Karpas-422 (cell line): ENCODE measurements at places on chromosomes 4 and X. TPM values are rescaled to one million over a fixed set of nuclear protein-coding genes. Genes with fewer than 3 reads are reported as not detected.
A peak's percentile ranks its signal among the peaks of the same experiment; 100 is the strongest.

Gene MRPL1
- 12.6 and 13.5 TPM in 2 replicates for total RNA-seq

- DNase-seq = peak; percentile 77
Measured at GRCh38 chrX:2627272-2627867, 63.7 kb upstream of the CD99 start.

DNA sequence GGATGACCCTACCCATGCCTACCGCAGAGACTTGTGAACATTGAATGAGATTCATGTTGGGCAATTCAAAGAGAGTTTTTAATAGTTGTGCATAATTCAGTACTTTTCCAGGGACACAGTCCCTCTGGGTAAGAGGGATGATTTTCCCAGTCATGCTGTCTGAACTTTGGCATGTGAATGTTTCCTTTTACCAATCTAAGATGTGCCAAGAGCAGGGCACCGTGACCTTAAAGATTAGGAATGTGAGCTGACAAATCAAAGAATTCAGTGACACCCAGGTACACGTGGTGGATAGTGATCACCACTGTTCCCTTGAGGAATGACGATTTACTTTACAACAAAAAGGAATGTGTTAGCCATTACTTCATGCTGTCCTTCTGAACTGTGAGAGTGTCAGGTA is 515.6 kb downstream of the PPARGC1A start:
- DNase-seq = no peak

- no peak for DNase-seq
Measured at GRCh38 chrX:13101441-13102139, 57.2 kb upstream of the FAM9C start.

- no peak for DNase-seq
Measured at GRCh38 chr4:167100120-167100519, 134.2 kb downstream of the SPOCK3 start.

Gene ADH1B
- total RNA-seq = not detected in 2 replicates

GRCh38 chr4:118866442-118866841 is 22.2 kb upstream of the SYNPO2 start:
- no peak for DNase-seq

GRCh38 chrX:151240237-151240636 is 63.9 kb downstream of the GPR50 start:
- DNase-seq = no peak

- DNase-seq = no peak
Measured at GRCh38 chrX:153764786-153765137, 713 bp downstream of the PLXNB3 start.

Gene NDNF
- not detected in 2 replicates for total RNA-seq

Gene IL21
- total RNA-seq = not detected in 2 replicates

Gene BEX4
- total RNA-seq = not detected in 2 replicates

- no peak for DNase-seq
Measured at GRCh38 chr4:79431839-79432238, 23.8 kb upstream of the GK2 start.

- no peak for DNase-seq
Measured at GRCh38 chr4:112075906-112076305, 69.3 kb upstream of the FAM241A start.

Gene MAGEB6B
- total RNA-seq = not detected in 2 replicates

DNA sequence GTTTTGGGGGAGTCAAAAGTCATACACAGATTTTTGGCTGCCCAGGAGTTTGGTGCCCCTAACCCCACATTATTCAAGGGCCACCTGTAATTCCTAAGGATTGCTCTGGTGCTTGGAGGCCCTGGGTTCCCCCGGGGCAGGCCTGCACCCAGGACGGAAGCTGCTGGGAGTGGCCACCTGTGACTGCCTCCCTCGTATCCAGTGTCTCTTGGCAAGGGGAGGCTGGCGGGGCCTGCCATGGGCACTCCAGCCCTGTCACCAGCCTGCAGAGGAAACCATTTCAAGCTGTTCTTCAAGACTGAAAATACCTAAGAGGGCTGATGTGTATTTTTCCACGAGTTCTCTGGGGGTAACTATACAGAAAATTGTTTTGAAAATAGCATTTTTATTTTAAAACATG is 24.5 kb upstream of the GPR78 start:
- no peak for DNase-seq

GRCh38 chr4:170750519-170750918 is 660.8 kb upstream of the AADAT start:
- DNase-seq = no peak

DNA sequence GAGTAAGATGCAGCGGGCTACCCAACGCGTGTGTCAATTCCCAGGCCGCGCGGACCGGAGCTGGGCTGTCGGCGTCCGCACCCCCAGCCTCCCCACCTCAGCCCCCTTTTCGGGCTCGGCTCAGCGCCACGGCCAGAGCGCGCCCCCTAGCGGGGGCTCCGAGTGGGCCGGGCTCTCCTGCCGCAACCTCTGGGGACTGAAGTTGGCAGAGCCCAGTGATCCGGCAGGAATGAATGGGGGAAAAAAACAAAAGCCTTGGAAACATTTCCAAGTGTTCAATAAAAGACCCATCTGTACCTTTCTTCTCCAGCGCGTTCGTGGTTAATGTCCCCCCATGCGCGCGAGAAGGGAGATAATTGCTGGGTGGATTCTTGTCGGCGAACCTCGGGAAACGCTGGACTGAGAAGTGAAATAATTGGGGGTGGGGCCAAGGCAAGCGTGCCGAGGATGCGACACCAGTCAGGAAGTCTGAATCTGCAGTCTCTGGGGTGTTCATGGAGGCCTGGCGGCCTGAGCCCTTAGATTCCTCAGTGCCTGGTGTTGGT is 5.2 kb upstream of the ARX start:
- peak; percentile 66 for DNase-seq

GRCh38 chr4:179195887-179196286 is 1753.7 kb upstream of the AGA start:
- DNase-seq = no peak

GRCh38 chrX:148466292-148466691 is 34.1 kb upstream of the AFF2 start:
- DNase-seq = no peak

Gene TRIM61
- total RNA-seq = 6.9 and 8.4 TPM in 2 replicates

GRCh38 chr4:6225469-6225868 is 25.1 kb upstream of the JAKMIP1 start:
- peak; percentile 75 for DNase-seq

DNA sequence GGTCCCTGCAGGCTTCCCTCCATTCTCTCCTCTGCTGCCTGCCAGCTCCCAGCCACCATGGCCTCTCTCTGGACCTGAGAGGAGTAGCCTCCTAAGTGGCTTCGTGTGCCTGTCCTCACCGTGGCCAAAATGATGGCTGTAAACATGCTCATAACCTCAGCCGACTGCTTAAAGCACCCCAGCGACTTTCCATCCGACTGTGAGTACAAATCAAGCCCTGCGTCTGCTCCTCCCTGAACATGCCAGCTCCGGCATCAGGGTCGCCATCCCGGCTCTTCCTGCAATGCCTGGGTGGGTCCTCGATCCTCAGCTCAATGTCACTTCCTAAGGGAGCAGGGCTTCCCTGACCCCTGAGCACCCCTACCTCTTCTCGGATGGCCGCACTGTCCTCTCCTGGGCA is 3.3 kb upstream of the SORCS2 start:
- no peak for DNase-seq

Gene ENPEP
- not detected in 2 replicates for total RNA-seq

Gene SH3TC1
- total RNA-seq = 1.7 and 6.9 TPM in 2 replicates

- peak; percentile 10 for DNase-seq
Measured at GRCh38 chrX:3950373-3950772, 236.9 kb upstream of the PRKX start.

Gene HS3ST1
- total RNA-seq = not detected in 2 replicates

DNA sequence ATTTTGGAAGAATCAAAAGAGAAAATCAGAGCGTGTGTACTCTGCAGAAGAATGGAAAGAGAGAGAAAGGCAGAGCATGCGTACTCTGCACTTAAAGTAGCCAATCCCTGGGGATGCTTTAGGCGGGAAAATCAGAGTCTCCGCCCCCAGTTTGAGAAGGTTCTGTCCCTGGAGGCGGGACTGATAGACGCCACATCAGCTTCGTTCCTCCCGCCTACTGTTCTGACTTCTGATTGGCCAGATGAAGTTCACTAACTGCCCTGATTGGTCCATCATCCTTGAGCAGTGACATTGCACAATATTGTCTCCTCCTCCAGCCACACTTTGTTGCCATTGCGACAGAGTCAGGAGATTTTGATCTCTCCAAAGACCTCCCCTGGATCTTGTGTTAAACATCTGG is 23.8 kb downstream of the SSX1 start:
- DNase-seq = peak; percentile 62

- peak; percentile 54 for DNase-seq
Measured at GRCh38 chr4:139552517-139553307, 3.3 kb downstream of the SETD7 start.

GRCh38 chrX:69232945-69233344 is 67.7 kb upstream of the PJA1 start:
- no peak for DNase-seq

DNA sequence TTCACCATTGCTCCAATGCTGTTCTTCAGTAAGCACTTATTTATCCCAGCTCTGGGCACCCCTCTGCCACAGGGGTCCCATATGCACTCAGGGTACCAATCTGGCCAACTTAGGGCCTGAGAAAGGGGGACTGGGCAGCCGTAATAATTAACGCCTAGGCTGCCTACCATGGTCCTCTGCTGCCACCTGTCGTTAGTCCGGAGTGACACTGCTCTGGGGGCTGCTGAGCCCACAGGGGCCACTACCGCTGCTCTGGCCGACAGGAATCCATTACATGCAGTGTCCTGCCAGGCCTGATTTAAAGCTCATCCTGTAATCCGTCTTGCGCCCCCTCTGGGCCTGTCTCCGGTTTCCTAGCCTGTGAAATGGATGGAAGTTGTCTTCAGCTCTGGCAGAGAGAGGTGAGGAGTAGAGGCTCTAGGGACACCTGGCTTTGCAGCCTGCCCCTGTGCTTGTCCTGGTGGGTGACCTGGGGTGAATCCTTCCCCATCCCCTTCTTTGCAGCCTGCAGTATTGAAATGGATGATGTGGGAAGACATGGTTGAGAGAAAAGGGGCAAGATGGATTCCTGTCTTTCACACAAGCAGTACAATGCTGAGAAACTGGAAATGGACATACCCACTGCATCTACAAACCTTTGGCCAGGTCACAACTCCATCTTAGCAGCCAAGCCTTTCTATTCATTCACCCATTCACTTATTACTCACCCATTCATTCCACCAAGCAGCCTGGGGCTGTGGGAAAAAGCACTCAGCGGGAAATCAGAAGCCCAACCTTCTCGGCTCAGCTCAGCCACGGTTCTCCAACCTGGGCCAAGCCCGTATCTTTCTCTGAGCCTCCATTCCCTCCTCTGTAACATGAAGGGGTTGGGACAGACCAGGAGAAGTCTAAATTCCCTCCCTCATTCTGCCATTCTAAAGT is 116.3 kb upstream of the NALF2 start:
- DNase-seq = peak; percentile 80

GRCh38 chr4:17447056-17447455 is 64.8 kb downstream of the QDPR start:
- DNase-seq = no peak

Gene PASD1
- total RNA-seq = not detected in 2 replicates

GRCh38 chr4:185019456-185020292 is 1.4 kb downstream of the HELT start:
- no peak for DNase-seq

- DNase-seq = no peak
Measured at GRCh38 chr4:105896461-105896942, 1.2 kb downstream of the NPNT start.

DNA sequence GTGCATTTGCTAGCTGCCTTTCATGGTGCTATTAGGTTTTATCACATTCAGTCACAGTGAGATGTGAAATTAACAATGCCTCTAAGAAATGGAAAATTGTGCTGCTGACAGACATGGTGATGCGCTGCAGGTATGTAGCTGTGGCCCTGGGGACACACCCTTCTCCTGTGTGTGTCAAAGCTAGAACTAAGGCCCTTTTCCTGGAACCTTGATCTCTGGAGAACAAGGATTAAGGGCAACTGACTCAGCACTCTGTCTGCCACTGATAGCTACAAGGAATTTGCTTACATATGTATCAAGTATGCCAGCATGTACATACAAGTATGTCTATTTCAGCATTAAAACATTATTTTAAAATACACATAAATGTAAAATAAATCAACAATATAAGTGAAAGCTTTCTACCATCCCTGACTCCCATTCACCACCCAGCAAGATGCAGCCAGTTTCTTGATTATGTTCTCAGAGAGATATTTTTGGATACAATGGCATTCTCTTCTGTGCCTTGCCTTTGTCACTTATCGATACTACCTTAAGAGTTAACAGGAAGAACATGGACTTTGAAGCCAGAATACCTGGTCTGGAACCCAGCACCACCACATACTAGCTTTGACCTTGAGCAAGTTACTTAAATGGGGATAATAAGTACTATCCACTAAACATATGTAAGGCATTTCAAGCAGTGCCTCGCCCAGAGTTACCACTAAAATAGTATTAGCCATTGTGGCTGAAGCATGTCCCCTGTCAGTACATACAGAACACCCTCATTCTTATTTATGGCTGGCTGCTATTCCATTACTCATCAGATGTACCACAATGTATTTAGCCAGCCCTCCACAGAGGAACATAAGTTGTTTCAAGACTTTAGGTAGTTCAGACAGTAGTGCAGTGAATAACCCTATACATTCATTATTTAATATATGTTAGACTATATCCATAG is 68.5 kb downstream of the NPNT start:
- no peak for DNase-seq

Gene ZDHHC15
- not detected in 2 replicates for total RNA-seq

Gene GAB3
- total RNA-seq = 3.5 and 26.2 TPM in 2 replicates

DNA sequence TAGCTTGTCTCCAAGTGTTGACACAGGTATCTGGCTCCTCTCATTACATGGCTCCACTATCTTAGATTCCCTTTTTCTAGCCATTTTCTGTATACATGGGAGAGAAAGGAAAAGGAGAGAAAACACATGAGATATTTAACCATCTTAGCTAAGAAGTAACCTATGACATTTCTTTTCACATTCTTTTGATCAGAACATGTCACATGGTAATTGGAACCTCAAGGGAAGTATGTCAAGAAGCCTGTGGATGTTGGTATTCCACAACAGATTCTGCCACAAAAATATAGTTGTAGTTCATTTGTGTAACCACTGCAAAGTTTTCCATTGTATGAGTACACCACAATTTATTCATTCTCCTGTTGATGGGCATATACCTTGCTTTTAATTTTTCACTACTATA is 18.7 kb upstream of the GABRB1 start:
- DNase-seq = no peak

Gene DCHS2
- total RNA-seq = 0.04 TPM in 1 of 2 replicates, not detected in the other

Gene FBXO8
- total RNA-seq = 7.9 and 13.5 TPM in 2 replicates

Gene PKD2
- 17.6 and 20.8 TPM in 2 replicates for total RNA-seq

GRCh38 chr4:47530801-47531200 is 45.7 kb downstream of the ATP10D start:
- DNase-seq = no peak

GRCh38 chr4:37891260-37892159 is 626 bp downstream of the TBC1D1 start:
- DNase-seq = peak; percentile 74

- no peak for DNase-seq
Measured at GRCh38 chr4:179615704-179616103, 2173.5 kb upstream of the AGA start.
